ENCODE measurements at places on chromosomes 1 and 21. TPM values are rescaled to one million over a fixed set of nuclear protein-coding genes. Genes with fewer than 3 reads are reported as not detected.

GRCh38 chr1:81549588-81550127 lies 251.1 kb upstream of the ADGRL2 start:
- H3K27ac ChIP-seq: no peak overlapping the region
- H3K36me3 ChIP-seq: no peaks in the 10 kb centered on the region
- H3K27me3 ChIP-seq: no peaks in the 10 kb centered on the region
- DNase-seq: no peak

The GPR25 gene
- not detected for polyA plus RNA-seq

DNA sequence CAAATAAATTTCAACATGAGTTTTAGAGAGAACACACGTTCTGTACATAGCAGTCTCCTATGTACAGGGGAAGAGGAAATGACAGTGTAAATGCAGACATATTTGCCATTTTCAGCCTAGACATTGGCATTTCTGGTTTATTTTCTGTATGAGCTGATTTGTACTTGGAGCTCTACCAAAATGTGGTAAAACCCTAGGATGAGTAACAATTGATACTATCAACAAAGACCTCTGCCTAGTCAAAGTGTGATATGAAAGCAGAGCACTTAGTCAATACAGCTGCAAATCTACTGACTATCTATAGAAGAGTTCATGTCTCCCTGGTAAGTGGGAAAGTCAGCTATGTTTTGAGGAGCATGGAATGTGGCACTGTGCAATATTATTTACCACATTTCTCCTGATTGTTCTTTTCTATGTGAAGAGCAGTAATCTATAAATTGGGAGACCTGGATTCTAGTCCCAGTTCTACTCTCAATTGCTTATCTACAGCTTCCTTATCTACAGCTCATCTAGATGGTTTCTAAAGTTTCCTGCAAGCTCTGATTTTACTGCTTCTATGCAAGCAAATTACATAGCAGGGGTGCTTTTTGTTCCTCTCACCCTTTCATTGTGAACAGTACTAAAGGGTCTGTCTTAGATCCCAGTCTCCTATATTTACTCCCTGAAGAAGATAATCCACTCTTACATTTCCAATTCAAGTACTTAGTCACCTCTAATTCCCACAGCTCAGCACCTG lies 334.2 kb downstream of the NTNG1 start:
- H3K27ac ChIP-seq: peak overlapping the region; percentile 6
- no peak overlapping the region for H3K4me3 ChIP-seq
- no peaks in the 10 kb centered on the region for H3K36me3 ChIP-seq
- H3K4me1 ChIP-seq: peaks cover 16% of the 10 kb centered on the region
- H3K27me3 ChIP-seq: no peaks in the 10 kb centered on the region
- no peak for DNase-seq

- peaks cover 5% of the 10 kb centered on the region for H3K4me1 ChIP-seq
- H3K4me3 ChIP-seq: no peak overlapping the region
- no peak overlapping the region for H3K27ac ChIP-seq
Observed at GRCh38 chr21:34576041-34576511, 38.8 kb downstream of the RCAN1 start.

DNA sequence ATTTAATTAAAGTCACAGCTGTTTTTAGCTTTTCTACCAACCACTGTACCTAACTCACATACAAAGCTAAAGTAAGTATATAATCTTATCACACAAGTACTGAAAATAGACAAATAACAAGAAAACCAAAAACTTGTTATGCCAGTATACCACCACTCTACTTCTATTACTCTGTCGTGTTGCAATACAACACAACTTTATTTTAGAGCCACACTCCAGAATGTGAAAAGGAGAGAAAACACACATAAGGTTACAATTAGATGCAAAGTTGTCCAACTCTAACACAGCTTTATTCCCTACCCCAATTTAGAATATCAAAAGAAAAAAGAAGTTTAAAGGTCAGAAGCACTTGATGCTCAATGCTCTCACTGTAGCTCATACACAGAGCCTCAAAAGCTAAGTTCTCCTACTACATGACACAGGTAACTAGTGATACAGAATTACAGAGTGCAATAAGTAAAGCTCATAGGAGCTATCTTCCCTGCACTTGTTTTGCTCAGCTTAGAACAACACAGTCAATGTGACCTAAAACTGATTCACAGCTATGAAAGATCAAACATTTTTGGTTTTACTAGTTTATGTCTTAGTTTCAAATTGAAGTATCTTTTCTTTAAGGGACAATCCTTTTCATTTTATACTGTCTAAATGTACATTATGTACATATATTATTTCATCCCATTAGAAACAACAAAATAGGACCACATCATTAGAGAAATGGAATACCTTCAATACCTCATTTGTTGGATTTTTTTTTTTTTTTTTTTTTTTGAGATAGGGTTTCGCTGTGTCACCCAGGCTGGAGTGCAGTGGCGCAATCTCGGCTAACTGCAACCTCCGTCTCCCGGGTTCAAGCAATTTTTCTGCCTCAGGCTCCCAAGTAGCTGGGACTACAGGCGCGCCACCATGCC lies 29.2 kb downstream of the EYA3 start:
- no peaks in the 10 kb centered on the region for H3K27me3 ChIP-seq
- H3K27ac ChIP-seq: no peak overlapping the region
- no peak for DNase-seq
- H3K4me1 ChIP-seq: peaks cover 21% of the 10 kb centered on the region
- no peaks in the 10 kb centered on the region for H3K36me3 ChIP-seq

DNA sequence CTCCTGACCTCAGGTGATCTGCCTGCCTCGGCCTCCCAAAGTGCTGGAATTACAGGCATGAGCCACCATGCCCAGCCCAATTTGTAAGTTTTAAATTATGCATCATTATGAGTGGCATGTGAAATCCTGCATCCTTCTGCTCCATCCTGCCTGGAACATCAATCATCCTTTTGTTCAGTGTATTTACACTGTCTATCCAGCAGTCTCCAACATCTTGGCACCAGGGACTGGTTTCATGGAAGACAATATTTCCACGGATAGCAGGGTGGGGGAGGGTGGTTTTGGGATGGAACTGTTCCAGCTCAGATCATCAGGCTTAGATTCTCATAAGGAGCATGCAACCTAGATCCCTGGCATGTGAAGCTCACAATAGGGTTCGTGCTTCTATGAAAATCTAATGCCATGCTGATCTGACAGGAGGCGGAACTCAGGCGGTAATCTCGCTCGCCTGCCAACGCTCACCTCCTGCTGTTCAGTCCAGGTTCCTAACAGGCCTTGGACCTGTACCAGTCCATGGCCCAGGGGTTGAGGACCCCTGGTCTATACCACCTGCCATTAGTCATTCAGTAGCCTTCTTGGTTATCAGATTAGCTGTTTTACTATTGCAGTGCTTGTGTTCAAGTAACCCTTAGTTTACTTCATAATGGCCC lies 22.2 kb upstream of the TCEA3 start:
- no peak overlapping the region for H3K4me3 ChIP-seq
- DNase-seq: no peak
- H3K36me3 ChIP-seq: no peaks in the 10 kb centered on the region
- H3K27ac ChIP-seq: no peak overlapping the region
- H3K4me1 ChIP-seq: no peaks in the 10 kb centered on the region

- H3K4me3 ChIP-seq: no peak overlapping the region
- no peaks in the 10 kb centered on the region for H3K36me3 ChIP-seq
Observed at GRCh38 chr1:214993419-214993818, 89.1 kb upstream of the KCNK2 start.

GRCh38 chr1:30845904-30846290 lies 62.7 kb downstream of the SDC3 start:
- H3K27me3 ChIP-seq: peaks cover 89% of the 10 kb centered on the region
- no peak for DNase-seq
- no peak overlapping the region for H3K4me3 ChIP-seq
- H3K27ac ChIP-seq: no peak overlapping the region

GRCh38 chr1:26029054-26029863 lies 7.7 kb downstream of the EXTL1 start:
- peaks cover 36% of the 10 kb centered on the region for H3K27me3 ChIP-seq
- no peak for DNase-seq
- H3K4me3 ChIP-seq: no peak overlapping the region
- H3K27ac ChIP-seq: no peak overlapping the region
- peaks cover under 1% of the 10 kb centered on the region for H3K4me1 ChIP-seq
- no peaks in the 10 kb centered on the region for H3K36me3 ChIP-seq

GRCh38 chr1:7218210-7218832 lies 433.1 kb downstream of the CAMTA1 start:
- no peak overlapping the region for H3K27ac ChIP-seq
- H3K4me3 ChIP-seq: no peak overlapping the region
- H3K4me1 ChIP-seq: no peaks in the 10 kb centered on the region
- DNase-seq: peak; percentile 13
- no peaks in the 10 kb centered on the region for H3K36me3 ChIP-seq

The KIFAP3 gene
- polyA plus RNA-seq: 0.47 TPM

- no peaks in the 10 kb centered on the region for H3K27me3 ChIP-seq
- H3K4me3 ChIP-seq: no peak overlapping the region
- no peaks in the 10 kb centered on the region for H3K4me1 ChIP-seq
- H3K27ac ChIP-seq: no peak overlapping the region
Observed at GRCh38 chr1:241142493-241142892, 214.5 kb downstream of the RGS7 start.

The RNU1-2 gene
- polyA plus RNA-seq: 27.4 TPM

- peaks cover 27% of the 10 kb centered on the region for H3K4me1 ChIP-seq
- H3K4me3 ChIP-seq: no peak overlapping the region
- no peak for DNase-seq
- H3K27me3 ChIP-seq: no peaks in the 10 kb centered on the region
- no peaks in the 10 kb centered on the region for H3K36me3 ChIP-seq
Observed at GRCh38 chr1:94922761-94923331, 4.1 kb downstream of the CNN3 start.

GRCh38 chr21:32612999-32613337 lies 791 bp upstream of the CFAP298 start:
- H3K4me3 ChIP-seq: peak overlapping the region; percentile 96
- DNase-seq: no peak
- H3K27ac ChIP-seq: peak overlapping the region; percentile 98
- H3K4me1 ChIP-seq: peaks cover 6% of the 10 kb centered on the region
- H3K36me3 ChIP-seq: no peaks in the 10 kb centered on the region
- H3K27me3 ChIP-seq: peaks cover 11% of the 10 kb centered on the region

GRCh38 chr1:83961571-83962295 lies 37.2 kb downstream of the TTLL7 start:
- H3K27ac ChIP-seq: no peak overlapping the region
- no peak for DNase-seq
- H3K36me3 ChIP-seq: no peaks in the 10 kb centered on the region
- no peaks in the 10 kb centered on the region for H3K27me3 ChIP-seq
- no peaks in the 10 kb centered on the region for H3K4me1 ChIP-seq
- no peak overlapping the region for H3K4me3 ChIP-seq

- no peak overlapping the region for H3K4me3 ChIP-seq
- H3K36me3 ChIP-seq: no peaks in the 10 kb centered on the region
- DNase-seq: no peak
- no peak overlapping the region for H3K27ac ChIP-seq
- no peaks in the 10 kb centered on the region for H3K27me3 ChIP-seq
- no peaks in the 10 kb centered on the region for H3K4me1 ChIP-seq
Observed at GRCh38 chr1:36133484-36133883, 8.5 kb upstream of the COL8A2 start.

The KIF14 gene
- polyA plus RNA-seq: not detected

The AMY1C gene
- not detected for polyA plus RNA-seq

DNA sequence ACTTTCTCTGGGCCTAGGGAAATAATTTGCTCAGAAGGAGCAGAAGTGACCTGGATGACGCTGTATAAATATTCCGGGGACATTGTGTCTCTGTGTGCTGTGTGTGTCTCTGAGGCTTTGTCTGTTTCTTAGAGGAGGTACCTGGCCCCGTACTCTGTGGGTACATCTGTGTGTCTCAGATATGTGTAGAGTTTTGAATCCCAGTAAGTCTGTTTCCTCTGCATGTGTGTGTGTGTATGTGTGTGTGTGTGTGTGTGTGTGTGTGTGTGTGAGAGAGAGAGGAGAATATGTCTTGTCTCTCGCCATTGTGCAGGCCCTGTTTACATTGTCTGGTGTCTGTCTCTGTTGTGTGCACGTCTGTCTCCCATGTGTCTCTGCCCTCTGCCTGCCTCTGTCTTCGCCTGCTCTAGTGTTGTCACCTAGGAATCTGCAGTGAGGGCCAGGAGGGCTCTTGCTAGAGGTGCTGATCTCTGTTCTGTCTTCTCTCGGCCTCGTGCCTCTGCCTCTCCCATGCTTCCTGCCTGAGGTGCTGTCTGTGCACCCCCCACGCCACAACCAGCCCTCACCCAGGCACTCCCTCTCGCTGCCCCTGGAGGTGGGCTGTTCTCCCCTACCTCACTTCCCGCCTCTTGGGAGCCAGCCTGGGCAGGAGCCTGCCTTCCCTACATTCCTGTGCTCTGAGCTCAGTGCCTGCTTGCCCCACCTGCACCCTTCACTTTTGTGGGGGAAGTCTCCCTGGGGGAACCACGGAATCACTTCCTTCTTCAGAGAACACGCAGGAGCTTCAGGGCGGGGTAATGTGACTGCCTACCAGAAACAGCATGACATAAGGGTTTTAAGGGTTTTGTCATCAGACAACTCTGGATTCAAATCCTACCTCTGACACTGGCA lies 5.9 kb downstream of the MAP7D1 start:
- peaks cover 10% of the 10 kb centered on the region for H3K36me3 ChIP-seq
- H3K4me3 ChIP-seq: peak overlapping the region; percentile 77
- peak; percentile 72 for DNase-seq
- H3K4me1 ChIP-seq: peaks cover 63% of the 10 kb centered on the region
- peak overlapping the region; percentile 70 for H3K27ac ChIP-seq

Data from naive B cell (primary cell).